ENCODE measurements at places on chromosomes 6 and 20.

GRCh38 chr20:40883097-40883496 lies 145.5 kb upstream of the TOP1 start:
- DNase-seq, result no peak

DNA sequence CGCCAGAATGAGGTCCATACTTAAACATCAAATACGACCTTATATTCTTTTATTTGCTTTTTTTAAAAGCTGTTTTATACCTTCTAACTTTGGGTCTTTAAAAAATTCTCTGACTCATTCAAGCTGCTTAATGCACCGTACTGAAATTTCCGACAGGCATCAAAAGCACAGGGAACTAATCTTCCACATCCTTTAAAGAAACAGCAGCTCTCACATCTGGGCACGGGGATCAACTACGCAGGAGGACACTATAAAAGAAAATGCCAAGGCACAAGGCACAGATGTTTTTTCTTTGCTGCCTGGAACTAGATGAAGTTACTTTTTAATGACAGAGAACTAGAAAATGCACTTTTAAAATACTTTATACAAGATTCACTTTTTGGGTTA lies 112.4 kb upstream of the ARG1 start:
- no peak for DNase-seq

DNA sequence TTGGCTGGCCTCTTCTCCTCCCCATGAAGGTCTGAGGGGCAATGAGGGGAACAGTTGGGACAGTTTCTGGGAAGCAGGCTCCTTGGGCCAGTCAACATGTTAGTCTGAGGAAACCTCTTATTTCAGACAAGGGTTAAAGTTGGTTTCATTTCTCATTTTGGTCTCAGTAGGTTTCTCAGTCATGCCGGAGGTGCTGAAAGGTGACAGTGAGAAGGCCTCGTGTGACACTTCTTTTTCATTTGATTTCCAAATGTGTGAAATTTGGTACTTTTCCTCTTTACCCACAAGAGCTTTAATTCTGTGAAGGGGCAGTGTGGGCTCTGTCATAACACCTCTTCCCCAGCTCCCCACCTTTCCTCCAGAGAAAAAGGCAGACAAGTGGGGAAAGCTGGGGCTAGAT lies 7.5 kb upstream of the GLP1R start:
- DNase-seq, result no peak

GRCh38 chr20:57469418-57470211 lies 55.3 kb downstream of the CTCFL start:
- no peak for DNase-seq

- no peak for DNase-seq
These were observed 485 bp downstream of the TGIF2 start for GRCh38 chr20:36573798-36574365.

- no peak for DNase-seq
These were observed 11.6 kb upstream of the MOXD1 start for GRCh38 chr6:132412656-132413498.

GRCh38 chr6:139468178-139468819 lies 93.9 kb upstream of the CITED2 start:
- DNase-seq, result no peak

DNA sequence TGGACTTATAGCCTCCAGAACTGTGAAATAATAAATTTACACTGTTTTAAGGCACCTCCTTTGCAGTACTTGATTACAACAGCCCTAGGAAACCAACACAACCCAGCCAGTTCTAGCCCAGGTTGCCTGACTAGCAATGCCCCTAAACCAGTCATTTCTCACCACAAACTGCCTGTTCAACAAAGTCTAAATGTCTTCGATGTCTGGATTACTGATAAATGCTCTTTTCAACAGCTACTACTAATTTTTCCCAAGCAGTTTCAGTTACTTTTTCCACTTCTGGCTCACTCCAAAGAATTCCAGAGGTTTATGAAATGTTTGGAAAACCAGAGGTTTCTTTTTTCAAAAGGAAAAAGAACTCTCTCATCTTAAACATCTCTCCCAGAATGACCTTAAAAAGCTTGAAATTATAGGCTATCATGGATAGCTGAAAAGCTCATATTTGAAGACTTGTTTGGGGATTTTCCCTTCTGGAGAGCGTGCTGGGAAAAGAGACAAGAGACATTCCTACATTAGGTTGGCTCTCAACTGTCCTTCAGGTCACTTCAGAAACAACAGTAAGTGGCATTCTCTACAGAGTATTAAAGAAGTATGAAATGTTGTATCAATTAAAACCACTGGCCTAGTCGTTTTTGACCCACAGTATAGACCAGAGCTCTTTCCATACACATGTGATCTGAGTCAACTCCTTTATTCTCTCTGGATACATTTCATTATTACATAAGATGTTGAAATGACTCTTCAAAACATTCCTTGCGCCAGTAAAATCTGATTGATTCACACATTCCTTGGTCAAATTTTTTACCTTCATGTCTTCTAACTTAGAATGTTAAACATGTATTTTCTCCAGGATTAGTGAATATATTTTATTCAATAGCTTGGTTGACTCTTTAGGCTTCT lies 265.9 kb downstream of the COL12A1 start:
- DNase-seq, result no peak

- no peak for DNase-seq
These were observed 2.4 kb upstream of the EFHC1 start for GRCh38 chr6:52417675-52418111.

DNA sequence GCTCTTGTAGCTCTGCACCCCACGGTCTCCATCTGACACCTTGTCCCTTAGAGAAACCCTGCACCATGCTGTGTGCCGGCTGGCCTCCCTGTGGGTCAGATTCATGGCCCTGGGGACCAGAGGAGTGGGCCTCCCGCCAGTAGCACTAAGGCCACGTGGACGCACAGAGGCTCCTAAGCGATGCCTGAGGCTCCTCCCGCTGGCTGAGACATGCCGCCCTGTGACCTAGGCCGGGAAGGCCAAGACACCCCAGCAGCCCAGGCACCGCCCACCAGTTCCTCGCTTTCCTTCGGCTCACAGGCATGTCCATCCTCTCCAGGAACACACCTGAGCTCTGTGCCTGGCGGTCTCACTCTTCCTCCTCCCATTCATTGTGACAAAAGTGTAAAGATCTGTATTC lies 311.0 kb downstream of the THBS2 start:
- DNase-seq, result no peak

DNA sequence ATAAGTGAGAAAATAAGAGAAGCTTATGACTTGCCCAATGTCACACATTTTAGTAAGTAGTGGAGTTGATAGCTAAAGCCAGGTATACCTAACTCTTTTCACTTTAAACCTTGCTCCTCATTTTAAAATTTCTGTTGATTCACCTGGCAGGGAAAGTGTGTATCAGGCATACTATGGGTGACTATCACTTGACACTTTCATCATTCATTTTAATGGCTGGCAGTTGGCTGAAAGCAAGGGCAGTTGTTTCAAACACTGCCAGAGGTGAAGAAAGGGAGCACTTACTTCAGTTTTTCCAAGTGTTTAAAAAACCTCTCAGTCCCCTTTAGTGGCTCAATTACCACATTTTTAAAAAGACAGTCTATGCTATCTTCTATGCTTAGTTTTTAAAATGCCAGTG lies 78.2 kb upstream of the EMILIN3 start:
- no peak for DNase-seq

- DNase-seq, result no peak
These were observed 89.1 kb upstream of the TOX2 start for GRCh38 chr20:43825581-43825980.

- no peak for DNase-seq
These were observed 108.0 kb downstream of the ADGRG6 start for GRCh38 chr6:142409794-142410193.

DNA sequence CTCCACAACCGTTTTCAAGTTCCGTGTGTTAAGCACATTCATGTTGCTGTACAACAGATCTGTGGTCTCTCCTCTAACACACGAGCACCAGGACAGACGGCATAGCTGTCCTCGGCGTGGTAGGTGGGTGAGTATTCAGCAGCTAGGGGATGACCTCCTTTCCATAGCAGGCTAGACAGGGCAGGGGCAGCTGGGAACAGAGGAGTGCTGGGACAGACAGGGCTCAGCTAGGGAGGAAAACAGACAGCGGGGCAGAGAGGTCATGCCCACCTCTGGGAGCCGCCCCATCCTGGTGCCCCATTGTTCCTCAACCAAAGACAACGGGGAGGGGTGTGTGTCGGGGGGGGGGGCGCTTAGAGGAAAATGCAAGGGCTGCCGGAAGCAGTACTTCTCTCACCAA lies 271.5 kb upstream of the FOXQ1 start:
- DNase-seq, result no peak

DNA sequence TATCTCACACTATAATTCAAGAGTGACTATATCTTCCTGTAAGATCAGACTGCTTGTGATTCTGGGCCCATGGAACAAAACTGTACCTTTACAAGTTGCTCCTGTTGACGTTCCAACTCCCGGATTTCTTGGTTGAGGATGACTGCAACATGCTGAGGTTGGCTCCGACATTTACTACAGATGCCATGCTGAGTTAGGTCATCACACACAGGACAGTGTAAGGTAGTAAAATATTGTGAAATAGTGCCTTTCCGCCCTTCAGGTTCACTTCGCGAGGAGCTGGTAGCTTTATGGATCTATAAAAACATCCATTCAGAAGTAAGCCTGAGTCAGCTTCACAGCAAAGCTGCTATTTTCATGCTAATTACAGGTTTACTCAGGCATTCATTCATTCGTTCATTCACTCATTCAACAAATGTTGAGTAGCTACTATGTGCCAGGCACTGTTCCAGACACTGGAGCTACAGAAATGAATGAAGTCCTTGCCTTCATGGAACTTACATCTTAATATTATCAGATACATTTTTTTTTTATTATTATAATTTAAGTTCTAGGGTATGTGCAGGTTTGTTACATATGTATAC lies 175.7 kb downstream of the REV3L start:
- DNase-seq, result no peak

DNA sequence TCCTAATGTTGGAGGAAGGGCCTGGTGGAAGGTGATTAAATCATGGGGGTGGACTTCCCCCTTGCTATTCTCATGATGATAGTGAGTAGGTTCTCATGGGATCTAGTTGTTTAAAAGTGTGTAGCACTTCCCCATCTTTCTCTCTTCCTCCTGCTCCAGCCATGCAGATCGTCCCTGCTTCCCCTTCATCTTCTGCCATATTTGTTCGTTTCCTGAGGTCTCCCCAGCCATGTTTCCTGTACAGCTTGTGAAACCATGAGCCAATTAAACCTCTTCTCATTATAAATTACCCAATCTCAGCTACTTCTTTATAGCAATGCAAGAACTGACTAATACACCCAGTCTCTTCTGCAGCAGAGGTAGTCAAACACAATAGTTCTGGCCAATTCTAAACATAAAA lies 5.4 kb downstream of the EPM2A start:
- no peak for DNase-seq

DNA sequence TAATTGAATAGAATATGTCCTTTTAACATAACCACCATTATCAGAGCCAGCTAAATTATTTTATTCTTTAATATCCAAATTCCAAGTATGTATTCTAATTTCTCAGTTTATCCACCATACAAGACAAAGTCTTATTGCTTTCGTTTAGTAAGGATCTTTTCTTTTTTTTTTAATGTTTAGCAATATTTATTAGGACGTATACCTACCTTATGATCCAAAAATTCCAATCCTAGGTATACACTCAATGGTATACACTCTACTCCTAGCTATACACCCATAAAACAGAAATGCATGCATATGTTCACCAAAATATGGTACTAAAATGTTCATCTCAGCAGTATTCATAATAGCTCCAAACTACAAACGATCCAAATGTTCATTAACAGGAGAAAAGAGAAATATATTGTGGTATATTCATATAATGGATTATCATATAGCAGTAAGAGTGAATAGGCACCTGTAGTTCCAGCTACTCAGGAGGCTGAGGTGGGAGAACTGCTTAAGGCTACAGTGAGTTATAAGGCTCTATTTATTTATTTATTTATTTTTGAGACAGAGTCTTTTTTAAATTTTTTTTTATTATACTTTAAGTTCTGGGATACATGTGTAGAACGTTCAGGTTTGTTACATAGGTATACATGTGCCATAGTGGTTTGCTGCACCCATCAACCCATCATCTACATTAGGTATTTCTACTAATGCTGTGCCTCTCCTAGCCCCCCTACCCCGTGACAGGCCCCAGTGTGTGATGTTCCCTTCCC lies 17.3 kb downstream of the TNFAIP3 start:
- DNase-seq, result no peak

DNA sequence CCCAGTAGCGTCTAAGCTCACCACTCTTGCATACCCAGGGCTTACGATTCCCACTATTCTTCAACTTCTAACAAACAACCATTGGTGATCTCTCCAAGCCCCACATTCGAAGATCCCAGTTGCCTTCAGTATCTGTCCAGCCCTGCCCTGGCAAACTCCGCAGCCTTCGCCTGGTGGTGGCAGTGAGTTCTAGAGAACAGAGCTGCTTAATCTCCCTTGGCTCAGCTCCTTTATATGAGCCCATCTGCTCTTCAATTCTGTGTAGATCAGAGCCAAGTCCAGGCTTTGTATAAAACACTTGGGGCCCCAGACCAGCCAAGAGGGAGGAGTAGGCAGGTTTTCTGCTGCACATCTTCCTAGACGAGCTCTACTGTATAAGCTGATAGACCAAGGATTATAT lies 193.3 kb downstream of the PHACTR1 start:
- DNase-seq, result no peak

DNA sequence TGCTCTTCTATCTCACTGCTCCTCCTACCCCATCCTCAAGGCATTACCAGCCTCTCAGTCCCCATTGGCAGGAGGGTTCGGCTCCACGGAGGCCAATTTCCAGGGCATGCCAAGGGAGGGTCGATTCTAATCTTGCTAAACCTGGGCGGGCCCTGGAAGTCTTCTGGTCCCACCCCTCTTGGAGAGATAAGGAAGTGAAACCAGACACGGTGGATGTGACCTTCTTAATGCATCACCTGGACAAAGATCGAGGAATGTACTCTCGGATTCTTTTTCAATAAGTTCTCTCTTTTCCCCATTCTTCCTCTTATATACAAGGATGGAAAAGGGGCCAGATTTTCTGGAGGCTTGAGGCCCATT lies 112.2 kb upstream of the ARMC2 start:
- no peak for DNase-seq

Measured in stimulated activated CD8-positive, alpha-beta memory T cell treated with anti-CD3 and anti-CD28 coated beads, Interleukin-7, amount 100 ng/mL, for 24 hours (primary cell).